ENCODE measurements at places on chromosomes 12 and 14.

DNA sequence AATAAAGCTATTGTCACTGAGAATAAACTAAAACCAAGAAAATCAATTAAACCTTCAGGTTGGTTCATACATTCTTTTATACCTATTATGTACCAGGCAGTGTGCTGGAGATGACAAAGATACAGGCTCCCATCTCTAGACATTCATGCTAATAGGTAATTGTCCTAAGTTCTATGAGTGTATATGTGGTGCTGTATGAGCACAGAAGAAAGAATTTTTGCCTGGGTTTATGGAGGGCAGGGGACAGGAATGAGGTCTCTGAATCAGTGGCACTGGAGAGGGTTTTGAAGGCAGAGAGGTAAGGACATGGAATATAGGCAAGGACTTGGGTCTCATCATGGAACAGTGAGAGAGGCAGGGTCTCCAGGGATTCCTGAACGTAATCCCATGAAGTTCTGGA lies 38.7 kb downstream of the MAP1LC3B2 start:
- DNase-seq: no peak

DNA sequence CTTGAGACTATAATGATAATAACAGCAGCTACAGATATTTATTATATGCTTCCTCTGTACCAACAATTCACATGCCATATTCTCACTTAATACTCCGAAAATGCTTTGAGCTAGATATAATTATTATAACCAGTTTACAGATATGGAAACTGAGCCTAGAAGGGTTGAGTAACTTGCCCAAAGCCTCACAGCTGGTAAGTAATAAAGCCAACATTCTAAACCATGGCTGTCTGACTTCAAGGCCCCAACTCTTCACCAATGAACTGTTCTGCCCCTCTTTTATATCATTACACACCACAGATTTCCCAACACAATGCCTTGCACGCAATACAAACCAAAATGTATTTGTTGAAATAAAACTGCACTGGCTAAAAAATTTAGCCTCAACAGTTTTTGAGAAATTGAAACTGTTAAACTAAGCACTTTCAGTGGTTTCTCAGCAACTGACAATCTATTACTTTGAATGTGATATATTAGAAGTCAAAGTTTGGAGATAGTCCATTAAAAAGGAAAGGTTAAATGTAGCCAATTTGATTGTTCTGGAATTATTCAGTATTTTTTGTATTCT lies 222.5 kb upstream of the ARHGAP5 start:
- DNase-seq: no peak

DNA sequence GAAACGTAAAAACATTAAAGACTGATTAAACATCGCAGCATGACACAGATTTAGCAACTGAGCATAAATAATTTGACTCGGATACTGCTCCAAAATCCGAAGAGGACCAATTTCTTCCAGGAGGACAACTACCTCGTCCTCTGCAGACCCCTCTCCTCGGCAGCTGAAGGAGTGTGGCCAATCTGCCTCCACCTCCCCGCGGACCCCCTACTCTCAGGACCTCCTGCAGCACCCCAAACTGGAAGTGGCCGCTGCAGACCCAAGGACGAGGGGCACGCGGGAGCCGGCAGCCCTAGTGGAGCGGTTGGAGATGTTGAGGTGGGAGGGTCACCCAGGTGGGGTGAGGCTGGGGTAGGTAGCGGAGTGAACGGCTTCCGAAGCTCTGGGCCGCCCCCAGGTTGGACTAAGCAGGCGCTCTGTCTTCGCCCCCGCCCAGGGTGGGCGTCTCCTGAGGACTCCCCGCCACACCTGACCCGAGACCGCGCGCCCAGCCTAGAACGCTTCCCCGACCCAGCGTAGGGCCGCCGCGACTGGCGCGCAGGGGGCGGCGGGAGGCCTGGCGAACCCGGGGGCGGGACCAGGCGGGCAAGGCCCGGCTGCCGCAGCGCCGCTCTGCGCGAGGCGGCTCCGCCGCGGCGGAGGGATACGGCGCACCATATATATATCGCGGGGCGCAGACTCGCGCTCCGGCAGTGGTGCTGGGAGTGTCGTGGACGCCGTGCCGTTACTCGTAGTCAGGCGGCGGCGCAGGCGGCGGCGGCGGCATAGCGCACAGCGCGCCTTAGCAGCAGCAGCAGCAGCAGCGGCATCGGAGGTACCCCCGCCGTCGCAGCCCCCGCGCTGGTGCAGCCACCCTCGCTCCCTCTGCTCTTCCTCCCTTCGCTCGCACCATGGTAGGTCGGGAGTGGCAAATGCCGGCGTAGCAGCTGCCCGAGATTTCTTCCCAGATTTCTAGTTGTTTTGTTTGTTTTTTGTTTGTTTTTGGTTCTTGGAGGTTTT lies at the start of gene CALM1:
Gene CALM1, plus strand, starts transcription at position 689 of the 999 bp plus-strand sequence. Its CDS starts 202 bp downstream, at position 891.
- DNase-seq: peak; percentile 97

DNA sequence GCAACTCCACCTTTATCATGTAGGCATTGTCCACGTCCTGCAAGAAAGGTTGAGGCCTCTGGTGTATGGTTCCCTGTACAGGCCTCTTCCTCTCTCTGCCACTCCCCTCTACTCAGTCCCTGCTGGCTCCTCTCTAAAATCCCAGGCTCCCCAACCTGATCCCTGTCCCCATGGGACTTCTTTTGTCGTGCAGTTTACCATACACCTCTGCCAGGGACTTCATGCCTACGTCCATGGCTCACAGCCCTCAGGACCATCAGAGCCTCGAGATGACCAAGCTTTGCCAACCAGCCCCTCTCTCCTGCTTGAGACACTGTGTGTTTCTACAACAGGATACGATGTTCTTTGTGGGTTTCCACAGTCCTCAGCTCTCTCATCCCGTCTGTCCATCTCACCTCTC lies 2.9 kb downstream of the KRT2 start:
- DNase-seq: no peak

GRCh38 chr14:96434040-96434439 lies 42.1 kb downstream of the AK7 start:
- DNase-seq: no peak

DNA sequence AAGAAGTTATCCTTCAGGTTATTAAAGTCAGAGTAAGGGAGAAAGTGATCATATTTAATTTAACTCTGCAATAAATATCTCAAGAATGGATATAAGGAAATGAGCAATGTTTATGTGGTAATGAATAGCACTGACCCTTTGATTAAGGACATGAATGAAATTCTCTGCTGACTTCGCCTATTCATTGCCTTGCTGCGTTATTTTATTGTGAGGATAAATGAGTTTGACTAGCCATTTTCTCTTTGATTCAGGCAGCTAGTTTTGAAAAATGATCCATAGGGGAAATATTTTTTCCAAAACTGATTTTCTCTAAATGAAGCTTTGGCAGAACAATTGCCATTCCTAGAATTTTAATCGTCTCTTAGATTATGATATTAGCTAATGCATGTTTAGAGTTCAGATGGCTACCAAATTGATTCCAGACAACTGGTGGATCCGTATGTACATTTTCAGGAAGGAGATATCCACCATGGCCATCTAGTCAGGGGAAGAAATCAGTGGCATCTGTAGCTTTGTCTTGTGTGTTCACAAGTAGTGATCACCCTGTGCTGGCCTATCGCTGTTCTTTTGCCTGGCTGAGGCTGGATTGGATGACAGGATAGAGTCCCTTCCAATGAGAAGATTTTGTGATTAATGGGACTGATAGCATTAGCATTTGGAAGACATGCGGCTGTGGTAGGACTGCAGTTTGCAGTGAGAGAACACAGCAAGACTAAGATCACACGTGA lies 302.3 kb upstream of the RGS6 start:
- DNase-seq: no peak

DNA sequence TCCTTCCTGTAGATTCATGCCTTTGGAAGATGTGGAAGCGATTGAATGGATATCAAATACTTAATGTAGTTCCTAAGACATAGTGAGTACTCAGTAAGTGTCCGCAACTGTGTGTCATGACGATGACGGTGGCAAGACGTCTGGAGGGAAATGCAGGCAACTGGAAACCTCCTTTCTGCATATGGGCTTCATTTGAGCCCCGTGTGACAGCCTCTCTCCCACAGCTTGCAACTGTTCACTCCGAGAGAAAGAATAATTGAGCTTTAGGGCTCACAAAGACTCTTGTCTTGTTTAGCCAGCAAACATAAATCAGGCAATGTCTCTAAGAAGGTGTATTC lies 6.9 kb downstream of the CFAP251 start:
- DNase-seq: no peak

- DNase-seq: no peak
Measured at GRCh38 chr12:75086091-75087038, 123.3 kb downstream of the KCNC2 start.

GRCh38 chr14:83342590-83342989 lies 1808.9 kb upstream of the SEL1L start:
- DNase-seq: no peak

DNA sequence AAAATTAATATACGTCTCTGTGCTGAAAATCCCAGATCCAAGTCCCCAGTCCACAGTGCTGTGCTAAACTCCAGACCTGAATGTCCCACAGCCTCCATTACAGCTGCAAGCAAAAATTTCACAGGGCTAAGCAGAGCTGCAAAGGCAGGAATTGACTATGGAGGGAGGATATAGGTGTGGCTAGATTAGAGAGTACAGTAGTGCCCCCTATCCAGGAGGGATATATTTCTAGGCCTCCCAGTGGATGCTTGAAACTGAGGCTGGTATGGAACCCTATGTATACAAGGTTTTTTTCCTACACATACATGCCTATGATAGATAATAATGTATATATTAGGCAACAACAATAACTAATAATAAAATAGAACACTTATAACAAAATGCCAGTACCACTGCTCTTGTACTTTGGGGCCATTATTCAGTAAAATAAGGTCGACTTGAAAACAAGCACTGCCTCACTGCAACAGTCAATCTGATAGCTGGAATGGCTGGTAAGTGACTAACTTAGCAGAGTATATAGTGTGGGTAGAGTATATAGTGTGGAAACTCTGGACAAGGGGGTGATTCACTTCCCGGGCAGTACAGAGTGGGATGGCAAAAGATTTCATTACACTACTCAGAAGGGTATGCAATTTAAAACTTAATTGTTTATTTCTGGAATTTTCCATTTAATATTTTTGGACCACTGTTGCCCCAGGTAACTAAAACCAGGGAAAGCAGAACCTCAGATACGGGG lies 82.7 kb downstream of the C14orf132 start:
- DNase-seq: no peak

DNA sequence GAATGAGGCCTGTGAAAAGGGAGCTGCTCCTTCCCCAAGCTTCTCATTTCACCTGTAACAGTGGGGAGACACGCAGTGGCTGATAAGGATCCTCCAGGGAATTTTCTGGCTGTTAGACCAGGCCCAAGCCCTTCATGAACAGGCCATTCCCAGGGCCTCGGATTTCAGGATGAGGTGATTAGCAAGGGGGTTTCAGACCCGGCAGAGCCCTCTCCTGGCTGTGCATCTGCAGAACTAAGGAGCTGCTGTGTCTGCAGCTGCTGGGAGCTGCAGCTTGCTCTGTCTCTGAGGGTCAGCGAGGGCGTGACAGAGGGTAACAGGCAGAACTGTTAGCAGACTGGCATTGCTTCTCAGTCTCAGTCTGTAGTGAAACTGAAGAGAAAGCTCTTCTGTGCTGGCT lies 110.4 kb downstream of the KCNA5 start:
- DNase-seq: no peak

- no peak for DNase-seq
Measured at GRCh38 chr12:89873745-89874144, 165.1 kb upstream of the ATP2B1 start.

GRCh38 chr12:1936406-1937320 lies 18.2 kb upstream of the CACNA2D4 start:
- DNase-seq: no peak

DNA sequence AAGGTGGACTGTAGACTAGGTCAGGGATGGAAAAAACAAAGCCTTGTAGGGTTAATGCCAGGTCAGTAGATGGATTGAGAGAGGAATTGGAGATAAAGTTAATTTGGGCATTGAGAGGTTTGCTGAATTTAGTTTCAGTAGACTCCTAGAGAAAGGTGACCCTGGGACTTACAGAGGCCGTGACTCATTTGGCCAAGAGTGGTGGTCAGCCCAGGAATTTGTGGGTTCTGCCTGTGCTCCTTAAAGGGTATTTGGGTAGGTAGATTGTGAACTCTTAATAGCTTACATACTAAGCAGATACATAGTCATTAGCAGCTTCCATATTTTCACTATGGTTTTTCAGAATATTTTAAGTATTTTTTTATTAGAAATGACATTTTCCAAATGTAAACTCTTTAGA lies 21.8 kb downstream of the PLEKHA5 start:
- no peak for DNase-seq

DNA sequence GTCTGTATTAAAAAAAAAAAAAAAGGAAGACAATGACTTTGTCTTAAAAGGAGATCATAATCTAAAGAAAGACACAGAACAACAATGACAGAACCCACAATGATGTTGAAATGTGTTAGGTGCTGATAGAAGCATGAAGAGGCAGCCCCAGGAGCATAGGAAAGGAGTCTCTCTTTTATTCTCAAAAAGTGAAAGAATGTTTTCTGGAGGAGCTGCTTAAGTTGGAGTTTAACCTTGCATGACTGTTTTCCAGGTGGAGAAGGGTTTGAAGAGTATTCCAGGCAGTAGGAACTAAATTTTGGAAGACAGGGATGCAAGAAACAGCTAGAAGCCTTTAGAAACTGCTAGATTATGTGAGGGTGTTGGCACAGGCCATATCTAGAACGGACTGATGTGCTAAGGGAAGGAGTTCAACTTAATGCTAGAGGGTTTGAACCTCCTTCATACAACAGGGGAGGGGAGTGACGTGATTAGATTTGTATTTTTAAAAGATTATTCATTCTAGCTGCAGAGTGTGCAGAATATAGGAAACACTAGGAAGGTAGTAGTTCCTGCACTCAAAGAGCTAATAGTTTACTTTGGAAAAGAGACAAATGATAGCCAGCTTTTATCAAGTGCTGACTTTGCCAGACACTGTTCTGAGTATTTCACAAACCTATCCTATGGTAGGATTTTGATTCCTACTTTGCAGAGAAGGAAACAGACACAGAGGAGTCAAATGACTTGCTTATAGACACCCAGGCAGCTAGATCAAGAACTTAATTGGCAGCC lies 4.6 kb upstream of the RPL6 start:
- no peak for DNase-seq

- DNase-seq: no peak
Measured at GRCh38 chr14:85595981-85596380, 66.0 kb downstream of the FLRT2 start.

GRCh38 chr14:22882529-22883172 lies 371 bp upstream of the REM2 start:
- DNase-seq: peak; percentile 42

GRCh38 chr12:4027412-4027811 lies 154.2 kb upstream of the PARP11 start:
- DNase-seq: peak; percentile 72

DNA sequence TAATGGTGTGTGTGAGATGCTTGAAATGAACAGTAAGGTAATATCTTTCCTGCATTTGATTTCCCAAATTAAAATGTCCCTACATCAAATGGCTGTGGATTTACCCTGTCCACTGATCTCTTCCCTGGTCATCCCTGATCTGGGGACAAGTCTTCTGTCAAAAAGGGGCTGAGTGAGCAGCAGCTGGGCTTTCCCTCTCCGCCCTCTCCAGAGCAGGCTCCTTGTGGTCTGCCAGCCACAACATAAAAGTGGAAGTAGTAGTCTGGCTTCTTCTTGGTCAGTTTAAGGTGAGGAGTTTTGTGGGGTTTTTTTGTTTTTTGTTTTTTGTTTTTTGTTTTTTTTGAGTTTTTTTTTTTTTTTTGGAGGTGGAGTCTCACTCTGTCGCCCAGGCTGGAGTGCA lies 25.2 kb upstream of the PLXNC1 start:
- no peak for DNase-seq

- DNase-seq: no peak
Measured at GRCh38 chr12:121614872-121615467, 11.4 kb upstream of the ORAI1 start.
